ENCODE measurements at places on chromosomes 4 and X. TPM values are rescaled to one million over a fixed set of nuclear protein-coding genes. Genes with fewer than 3 reads are reported as not detected.
A peak's percentile ranks its signal among the peaks of the same experiment; 100 is the strongest.

- ATAC-seq, result no peak
Measured at GRCh38 chr4:100289530-100289888, 99.2 kb upstream of the DDIT4L start.

The USO1 gene
- 111 TPM for total RNA-seq

- no peak for ATAC-seq
Measured at GRCh38 chr4:144451766-144452450, 194.0 kb upstream of the HHIP start.

DNA sequence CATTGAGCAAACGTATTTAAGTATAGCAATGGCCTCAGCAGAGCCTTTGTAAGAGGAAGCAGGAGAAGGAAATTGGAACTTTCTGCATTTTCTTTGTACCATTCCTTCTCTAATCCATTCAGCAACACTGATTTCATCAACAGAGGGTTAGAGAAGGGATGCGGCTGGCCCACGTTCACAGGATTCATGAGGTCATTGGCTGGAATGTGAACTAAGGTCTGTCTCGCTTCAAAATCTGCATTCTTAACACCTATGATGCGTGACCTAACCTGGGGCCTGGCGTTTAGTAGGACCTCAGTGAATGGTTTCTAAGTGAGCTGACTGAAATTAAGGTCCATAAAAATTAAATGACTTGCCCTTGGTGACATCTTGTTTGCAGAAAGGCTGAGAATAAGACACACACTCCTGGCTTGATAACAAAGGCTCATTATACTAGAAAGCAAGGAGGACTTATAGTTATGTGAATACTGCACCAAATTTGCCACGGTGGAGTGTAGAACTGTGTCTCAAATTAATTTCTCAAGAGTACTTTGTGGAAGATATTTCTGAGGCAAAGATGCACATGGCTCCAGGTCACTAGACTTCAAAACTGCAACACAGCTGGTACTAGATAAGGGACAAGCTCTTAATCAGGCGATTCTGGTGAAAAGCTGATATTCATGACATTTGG is 25.4 kb downstream of the FGFBP1 start:
- no peak for ATAC-seq

GRCh38 chr4:2991243-2991642 is 27.9 kb downstream of the GRK4 start:
- ATAC-seq, result no peak

DNA sequence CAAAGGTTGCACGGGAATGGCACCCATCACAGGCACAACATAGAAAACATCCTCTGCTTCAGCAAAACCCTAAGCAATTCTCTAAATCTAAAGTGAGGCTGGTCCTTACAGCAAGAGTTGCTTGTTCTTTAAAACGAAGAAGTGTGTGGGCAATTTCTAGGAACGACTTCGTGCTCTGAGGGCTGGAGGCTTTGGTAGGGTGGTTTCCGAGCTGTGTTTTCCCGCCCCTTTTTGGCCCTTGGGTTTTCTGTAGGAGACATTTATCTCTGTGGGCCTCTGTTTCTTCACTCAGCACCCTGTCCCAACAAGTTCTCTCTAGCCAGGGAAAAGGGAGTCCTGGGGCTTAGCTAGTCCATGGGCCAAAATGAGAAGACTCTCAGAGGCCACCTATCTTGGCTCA is 84.2 kb downstream of the SLC2A9 start:
- no peak for ATAC-seq

GRCh38 chrX:9339603-9340491 is 125.0 kb upstream of the TBL1X start:
- peak; percentile 35 for ATAC-seq

- no peak for ATAC-seq
Measured at GRCh38 chr4:127355743-127356142, 277.0 kb upstream of the INTU start.

DNA sequence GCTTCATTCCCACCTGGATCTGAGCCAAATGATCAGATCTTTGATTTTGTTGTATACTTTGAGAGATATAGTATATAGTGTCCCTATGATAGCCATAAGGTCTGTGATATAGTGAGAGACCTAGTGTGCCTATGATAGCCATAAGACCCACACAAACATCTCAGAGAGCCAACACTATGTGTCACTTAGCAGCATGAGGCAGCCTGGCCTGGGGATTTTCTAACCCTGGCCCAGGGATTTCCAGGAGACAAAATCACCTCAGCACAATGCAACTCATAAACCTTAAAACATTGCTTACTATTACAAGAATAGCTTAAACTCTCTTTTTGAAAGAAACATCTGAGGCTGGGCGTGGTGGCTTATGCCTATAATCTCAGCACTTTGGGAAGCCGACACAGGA is 23.2 kb upstream of the COL25A1 start:
- ATAC-seq, result no peak

The CENPVL1 gene
- not detected for total RNA-seq

The P2RY8 gene
- total RNA-seq, result 0.81 TPM

GRCh38 chrX:42073448-42073847 is 150.1 kb upstream of the CASK start:
- ATAC-seq, result no peak

- no peak for ATAC-seq
Measured at GRCh38 chr4:153113061-153113837, 91.0 kb upstream of the TRIM2 start.

The DHRSX gene
- 26.3 TPM for total RNA-seq

- ATAC-seq, result no peak
Measured at GRCh38 chrX:131987252-131987651, 35.9 kb upstream of the STK26 start.

The CTAG1A gene
- not detected for total RNA-seq

DNA sequence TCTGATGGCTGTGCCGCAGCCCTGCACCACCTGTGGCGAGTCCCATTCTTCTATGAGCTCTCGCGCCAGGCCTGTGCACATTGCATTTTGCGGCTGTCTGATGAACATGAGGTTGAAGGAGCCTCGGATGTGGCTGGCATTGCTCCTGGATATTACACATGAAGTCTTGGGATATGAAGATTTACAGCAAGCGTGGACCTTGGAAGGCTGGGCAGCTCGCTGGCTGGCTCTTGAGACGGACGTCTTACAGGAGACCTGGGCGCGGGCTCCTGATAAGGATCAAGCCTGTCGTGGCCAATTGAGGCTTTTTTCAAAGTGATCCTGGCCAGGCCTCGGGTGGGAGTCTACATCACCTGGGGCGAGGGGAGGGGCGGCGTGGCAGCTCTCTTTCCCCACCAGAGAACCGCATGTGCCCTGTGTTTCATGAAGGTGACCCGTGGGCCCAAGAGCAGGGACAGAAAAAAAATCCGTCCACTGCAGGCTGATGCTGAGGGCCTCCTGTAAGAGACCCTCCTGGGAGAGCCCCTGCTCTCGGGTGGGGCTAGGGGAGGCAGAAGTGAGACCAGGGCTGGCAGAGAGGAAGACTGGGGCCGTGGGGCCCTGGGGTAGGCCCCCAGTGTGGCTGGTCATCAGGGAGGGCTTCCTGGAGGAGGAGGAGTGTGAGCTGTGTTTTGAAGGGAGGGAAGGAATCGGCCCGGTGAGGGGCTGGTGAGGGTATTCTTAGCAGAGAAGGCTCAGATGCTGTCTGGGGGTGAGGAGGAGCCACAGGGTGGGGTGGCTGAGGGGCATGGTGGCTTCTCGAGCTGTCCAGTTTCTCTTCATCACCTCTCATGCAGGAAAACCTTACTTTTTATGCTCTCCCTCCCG is 23.6 kb downstream of the CPZ start:
- ATAC-seq, result no peak
